ENCODE measurements at places on chromosomes 7 and 10.
A peak's percentile ranks its signal among the peaks of the same experiment; 100 is the strongest.

DNA sequence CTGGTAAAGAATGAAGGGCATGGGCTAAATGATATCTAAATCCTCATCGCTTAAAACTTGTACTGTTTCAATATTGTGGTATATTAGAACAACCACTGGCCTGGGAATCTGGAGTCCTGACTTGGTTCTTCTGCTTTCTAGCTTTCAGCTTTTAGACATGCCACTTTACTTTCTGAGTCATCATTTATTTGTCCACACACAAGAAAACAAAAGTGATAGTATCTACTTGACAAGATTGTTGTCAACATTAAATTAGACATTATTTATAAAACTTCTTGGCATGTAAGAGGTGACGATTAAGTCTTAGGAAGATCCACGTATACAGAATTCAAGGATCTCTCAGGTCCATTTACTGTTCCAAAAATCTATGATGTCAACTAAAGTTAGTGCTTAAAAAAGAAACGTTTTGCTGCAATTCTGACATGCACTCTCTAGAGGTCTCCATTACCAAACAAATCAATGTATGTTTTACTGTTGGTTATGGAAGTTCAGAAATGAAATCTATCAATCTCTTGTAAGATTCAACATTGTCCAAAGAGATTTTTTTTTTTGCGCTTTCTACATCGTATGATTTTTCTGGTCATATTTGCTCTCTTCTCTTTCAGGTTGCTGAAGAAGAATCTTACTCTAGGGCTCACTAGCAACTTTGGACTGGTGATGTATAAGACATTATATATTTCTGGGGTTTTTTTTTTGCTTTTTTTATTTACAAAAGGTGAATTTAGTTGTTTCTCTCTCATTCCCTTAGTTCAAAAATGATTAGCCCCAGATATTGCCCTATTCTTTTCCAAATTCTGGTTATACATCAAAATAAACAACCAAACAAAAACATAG, 53.6 kb upstream of the DYNC1I1 start:
- DNase-seq, result no peak

DNA sequence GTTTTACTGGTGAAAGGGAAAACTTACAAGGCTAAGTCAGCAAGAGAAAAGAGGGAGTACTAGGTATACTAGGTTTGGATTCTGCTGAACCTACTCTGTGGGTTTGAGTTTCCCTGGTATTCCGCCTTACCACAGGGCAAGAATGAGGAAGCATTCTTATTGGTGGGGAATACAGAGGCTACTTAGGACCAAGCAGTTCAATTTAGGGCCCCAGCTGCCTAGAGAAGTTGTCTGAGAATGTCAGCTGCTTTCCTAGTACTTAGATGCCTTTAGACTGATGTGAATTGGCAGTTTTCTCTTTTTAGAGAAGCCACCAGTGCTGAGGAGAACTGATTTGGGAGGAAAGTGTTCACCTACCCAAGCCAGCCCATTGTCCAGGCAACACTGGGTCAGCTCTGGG, 409.0 kb upstream of the LRGUK start:
- no peak for DNase-seq

DNA sequence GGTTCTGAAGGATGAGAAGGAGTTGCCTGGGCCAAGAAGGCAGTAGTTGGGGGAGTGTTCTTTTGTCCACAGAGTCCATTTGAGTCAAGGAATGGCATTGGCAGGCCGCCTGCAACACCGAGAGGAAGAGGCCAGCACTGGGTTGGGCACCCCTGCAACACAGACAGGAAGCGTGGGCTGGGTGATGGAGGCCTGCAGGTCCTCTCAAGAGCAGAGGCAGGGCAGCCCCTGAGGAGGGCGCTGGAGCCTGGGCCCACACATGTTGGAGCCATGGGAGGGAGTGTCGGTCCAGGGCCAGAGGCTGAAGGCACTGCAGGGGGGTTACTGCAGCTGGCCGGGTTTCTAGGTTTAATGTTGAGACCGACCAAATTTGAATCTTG, 137.3 kb downstream of the PTPN20 start:
- DNase-seq, result peak; percentile 13

- DNase-seq, result no peak
These were observed 5.9 kb downstream of the PPP1R3A start for GRCh38 chr7:113912876-113913275.

- peak; percentile 39 for DNase-seq
These were observed 357.1 kb upstream of the AOAH start for GRCh38 chr7:37081436-37081835.

GRCh38 chr10:108327706-108328105, 1163.2 kb upstream of the SORCS1 start:
- DNase-seq, result no peak

- DNase-seq, result no peak
These were observed 52.8 kb downstream of the CPEB3 start for GRCh38 chr10:92238054-92238585.

DNA sequence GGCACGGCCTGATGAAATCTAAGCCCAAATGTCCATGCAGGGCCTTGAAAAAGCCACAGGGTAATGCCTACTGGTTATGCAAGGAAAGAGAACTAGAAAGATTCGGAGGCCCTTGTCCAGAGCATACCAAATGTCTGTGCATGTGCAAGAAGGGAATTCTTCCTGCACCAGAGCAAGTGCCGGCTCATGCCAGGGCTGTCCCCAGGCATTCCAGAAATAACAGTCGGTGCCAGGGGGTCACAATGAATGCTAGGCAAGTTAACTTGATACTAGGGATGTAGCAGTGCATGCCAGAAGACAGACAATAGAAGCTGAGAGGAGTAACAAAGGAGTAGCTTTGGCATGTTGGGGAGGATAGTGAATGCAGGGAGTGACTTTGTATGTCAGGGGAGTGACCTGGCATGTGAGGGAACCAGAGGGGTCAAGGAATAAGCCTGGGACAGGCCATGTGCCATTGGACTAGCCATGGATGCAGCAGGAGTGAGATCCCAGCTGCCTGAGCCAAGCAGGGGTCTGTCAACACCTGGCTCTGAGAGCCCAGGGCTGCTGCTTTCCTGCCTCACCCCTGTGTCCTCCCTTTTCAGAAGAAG, 119.5 kb upstream of the UNC5B start:
- no peak for DNase-seq

DNA sequence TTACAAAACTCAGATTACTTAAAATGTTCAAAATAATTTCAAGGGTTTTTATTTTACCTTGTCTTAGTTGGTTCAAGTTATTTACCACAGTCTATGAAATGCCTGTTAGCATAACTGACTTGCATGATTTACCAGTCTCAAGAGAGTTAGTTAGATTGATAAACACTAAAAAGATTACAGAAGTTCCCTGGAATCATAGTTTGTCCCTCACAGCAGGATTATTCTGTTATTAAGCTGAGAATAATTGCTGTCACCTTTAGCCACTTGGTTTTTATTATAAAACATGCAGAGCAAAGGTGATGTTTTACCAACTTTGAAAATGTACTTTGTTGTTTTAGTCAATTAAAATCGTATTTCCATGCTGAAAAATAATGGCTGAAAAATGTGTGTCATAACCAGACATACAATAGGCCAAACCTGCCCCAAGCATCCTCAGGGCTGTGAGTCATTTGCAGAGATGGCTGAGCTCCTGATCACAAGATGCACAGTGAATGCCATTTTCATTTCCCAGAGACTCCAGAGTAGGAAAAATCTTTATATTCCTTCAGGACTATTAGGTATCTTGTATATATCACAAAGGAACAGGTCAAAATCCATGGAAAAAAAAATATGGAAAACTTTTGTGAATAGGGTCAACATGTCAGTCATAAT, 87.8 kb upstream of the DKK1 start:
- no peak for DNase-seq

DNA sequence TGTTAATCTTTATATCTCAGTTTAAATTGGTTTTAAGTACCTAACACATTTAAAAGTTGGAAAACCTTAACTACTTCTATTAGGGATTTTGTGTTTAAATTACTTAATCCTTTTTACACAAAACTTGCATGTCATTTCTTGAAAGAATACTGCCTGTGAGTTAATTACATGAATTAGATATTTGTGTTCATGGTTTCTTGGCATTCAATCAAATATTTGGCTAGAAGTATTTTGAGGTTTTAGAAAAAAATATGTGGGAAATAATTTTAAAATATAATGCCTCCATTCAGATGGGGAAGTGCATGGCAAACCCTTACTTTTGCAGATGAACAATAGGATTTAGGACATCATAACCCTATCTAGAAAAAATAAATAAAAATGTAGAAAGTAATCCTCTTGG, 186.5 kb upstream of the SEMA3E start:
- no peak for DNase-seq

- DNase-seq, result peak; percentile 91
These were observed 8.4 kb upstream of the PGAM2 start for GRCh38 chr7:44073664-44074348.

DNA sequence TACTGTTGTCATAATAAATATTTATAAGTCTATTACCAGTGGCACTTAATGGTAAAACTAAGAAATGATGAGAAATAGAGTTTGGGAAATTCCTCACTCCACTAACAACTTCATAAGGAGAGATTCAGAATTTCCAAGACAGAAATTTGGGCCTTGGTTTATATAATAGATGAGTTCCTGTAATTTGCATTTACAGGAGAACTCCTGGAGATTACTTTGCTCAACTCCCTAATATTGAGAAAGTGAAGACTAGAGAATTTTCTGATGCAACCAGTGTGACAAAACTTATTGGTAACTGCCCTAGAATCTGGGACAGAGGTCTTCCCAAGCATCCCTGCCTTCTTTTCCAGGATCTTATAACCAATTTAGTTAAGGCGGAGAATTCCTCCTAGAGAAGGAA, 49.1 kb upstream of the GSAP start:
- peak; percentile 44 for DNase-seq

DNA sequence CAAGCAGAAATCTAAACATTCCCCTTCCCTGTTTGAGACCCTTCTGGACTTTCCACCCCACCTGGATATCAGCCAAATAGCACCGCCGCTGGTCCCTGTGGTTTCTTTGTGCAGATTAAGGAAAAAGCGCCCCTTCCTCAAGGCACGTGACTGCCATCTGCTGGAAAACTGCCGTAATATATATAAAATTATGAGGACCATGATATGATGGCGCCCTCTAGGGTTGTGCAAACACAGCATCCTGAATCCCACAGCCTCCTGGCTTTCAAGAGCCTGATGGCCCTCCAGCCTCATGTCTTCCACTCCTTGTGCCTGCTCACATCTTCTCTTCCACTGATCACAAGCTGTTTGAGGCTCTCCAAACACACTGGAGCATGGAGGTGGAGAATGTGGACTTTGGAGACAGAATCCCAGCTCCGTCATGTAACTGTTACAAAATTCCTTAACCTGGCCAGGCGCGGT, 121.3 kb downstream of the MYL10 start:
- peak; percentile 61 for DNase-seq
